Stimulated activated CD4-positive, alpha-beta T cell treated with anti-CD3 and anti-CD28 coated beads, Interleukin-15, amount 100 ng/mL, for 48 hours (primary cell): ENCODE measurements at places on chromosomes 16 and 17.

DNA sequence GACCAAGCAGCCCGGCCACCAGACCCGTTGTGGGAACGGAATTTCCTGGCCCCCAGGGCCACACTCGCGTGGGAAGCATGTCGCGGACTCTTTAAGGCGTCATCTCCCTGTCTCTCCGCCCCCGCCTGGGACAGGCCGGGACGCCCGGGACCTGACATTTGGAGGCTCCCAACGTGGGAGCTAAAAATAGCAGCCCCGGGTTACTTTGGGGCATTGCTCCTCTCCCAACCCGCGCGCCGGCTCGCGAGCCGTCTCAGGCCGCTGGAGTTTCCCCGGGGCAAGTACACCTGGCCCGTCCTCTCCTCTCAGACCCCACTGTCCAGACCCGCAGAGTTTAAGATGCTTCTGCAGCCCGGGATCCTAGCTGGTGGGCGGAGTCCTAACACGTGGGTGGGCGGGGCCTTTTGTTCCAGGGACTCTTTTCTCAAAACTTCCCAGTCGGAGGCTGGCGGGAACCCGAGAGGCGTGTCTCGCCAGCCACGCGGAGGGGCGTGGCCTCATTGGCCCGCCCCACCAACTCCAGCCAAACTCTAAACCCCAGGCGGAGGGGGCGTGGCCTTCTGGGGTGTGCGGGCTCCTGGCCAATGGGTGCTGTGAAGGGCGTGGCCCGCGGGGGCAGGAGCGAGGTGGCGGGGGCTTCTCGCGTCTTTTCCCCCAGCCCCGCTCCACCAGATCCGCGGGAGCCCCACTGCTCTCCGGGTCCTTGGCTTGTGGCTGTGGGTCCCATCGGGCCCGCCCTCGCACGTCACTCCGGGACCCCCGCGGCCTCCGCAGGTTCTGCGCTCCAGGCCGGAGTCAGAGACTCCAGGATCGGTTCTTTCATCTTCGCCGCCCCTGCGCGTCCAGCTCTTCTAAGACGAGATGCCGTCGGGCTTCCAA is at the start of gene SLC2A4:
TSS of gene SLC2A4 (plus strand) at position 645 of the 879 bp plus-strand sequence. CDS start at position 862, 217 bp downstream.
- peak; percentile 84 for DNase-seq

DNA sequence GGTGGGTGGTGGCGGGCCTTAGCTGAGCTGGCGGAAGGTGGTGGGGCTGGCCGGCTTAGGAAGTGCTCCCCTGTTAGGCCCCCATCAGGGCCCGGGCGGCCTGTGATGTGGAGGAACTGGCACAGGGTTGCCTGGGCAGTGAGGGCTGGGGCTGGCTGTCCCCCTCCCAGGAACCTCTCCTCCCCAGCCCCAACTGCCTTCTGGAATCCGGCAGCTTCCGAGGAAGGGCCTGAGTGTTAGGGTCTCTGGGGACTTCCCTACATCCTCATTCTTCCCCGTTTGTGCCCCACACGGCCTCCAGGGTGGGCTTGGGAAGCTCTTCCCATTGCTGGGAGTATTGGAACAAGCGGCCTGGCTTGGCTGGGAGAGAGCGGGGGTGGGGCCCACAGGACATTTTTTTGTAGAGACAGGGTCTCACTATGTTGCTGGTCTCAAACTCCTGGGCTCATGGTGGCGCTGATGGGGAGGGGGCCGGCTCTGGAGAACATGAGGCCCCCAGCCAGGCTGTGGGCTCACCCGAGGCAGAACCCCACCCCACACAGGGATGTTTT is 89.9 kb upstream of the CIBAR2 start:
- no peak for DNase-seq

- DNase-seq, result no peak
Observed at GRCh38 chr17:19262650-19263631, 25.8 kb downstream of the EPN2 start.

- DNase-seq, result no peak
Observed at GRCh38 chr16:75599452-75600277, 23.4 kb downstream of the ADAT1 start.

GRCh38 chr17:77214743-77215142 is 74.0 kb downstream of the SEC14L1 start:
- no peak for DNase-seq

DNA sequence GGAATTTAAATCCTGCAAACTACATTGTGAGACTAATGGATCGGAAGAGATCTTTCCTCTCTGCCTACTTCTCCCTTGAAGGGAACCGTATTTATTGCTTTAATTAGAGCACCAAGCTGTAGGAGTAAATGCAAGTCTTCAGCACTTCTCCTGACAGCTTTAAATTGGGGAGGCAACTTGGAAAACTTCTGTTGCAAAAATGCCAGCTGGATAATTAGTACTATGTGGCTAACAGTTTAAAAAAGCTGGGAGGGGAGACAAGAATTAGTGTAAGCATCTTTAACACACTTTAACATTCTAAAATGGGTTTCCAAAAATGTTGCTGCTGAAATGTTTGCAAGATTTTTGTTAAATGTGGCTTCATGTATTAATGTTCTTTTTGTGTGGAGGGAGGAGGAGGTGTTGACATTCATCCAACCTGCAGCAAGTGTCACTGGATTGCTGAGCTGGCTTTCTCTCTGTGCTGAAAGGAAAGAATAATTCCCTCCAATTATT is 108.5 kb downstream of the PCTP start:
- no peak for DNase-seq

- DNase-seq, result no peak
Observed at GRCh38 chr17:49887086-49887743, 39.3 kb upstream of the TAC4 start.

GRCh38 chr16:64380751-64381150 is 741.1 kb downstream of the CDH11 start:
- no peak for DNase-seq

DNA sequence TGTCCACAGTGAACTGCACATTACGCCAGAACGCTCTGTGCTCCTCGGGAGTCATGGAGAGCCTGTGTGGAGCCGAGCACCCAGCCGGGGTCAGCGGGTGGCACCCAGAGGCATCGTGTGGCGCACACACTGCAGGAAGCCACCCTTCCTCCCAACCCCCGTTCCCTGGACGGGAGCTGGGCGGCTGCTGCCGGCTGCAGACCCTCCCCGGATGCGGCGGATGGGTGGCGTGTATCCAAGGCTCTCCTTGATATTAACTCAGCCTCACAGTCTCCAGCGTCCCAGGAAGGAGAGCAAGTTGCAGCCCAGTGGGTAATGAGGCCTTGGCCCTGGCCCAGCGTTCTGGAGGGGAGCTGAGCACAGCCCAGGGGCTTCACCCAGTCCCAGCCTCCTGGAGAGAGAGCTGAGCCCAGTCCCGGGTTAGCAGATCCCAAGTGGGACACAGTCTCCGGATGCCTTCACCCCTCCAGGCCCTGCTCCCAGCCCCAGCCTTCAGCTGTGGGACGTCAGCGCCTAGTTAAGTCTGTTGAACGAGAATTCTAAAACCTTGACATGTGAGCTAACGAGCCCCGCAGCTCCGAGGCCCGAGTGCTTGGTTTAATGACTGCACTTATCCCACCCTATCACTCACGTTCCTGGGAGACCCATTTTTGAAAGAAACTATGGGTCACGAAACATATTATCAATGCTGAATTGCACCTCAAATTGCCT is 86.6 kb downstream of the TBC1D16 start:
- DNase-seq, result no peak

- DNase-seq, result no peak
Observed at GRCh38 chr17:58183514-58183913, 9.0 kb upstream of the EPX start.

DNA sequence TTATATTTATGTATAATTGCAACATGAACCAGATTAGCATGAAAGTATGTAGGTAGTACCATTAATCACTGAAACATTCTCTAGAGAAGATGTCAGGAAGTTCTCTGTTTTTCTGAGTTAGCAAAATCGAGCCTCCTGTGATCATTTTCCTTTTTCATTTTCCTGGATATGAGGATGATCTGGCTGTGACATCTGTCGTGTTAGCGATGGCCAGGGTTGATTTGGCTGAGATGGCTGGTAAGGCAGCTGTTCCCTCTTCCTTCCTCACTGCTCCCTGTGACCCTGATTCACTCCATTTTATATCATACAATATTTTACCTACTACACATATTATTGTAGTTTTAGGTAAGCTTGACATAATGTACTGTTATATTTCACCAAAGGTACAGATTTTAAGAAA is 10.3 kb downstream of the CNTNAP4 start:
- no peak for DNase-seq

- DNase-seq, result no peak
Observed at GRCh38 chr17:12693640-12694039, 27.9 kb downstream of the MYOCD start.

- DNase-seq, result no peak
Observed at GRCh38 chr17:30961209-30962188, 9.3 kb upstream of the RNF135 start.

GRCh38 chr17:17063546-17064122 is 21.4 kb downstream of the MPRIP start:
- DNase-seq, result no peak

DNA sequence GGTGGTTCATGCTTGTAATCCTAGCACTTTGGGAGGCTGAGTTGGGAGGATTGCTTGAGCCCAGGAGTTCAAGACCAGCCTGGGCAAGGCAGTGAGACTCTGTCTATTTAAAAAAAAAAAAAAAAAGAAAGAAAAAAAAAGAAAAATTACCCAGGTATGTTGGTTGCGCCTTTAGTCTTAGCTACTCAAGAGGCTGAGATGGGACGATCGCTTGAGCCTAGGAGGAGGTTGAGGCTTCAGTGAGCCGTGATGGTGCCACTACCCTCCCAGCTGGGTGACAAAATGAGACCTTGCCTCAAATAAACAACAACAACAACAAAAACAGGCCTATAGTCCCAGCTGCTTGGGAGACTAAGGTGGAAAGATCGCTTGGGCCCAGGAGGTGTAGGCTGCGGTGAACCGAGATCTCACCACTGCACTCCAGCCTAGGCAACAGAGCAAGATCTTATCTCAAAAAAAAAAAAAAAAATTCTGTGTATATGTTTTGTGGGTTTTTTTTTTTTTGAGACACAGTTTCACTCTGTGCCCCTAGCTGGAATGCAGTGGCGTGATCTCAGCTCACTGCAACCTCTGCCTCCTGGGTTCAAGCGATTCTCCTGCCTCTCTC is 12.5 kb upstream of the ANKRD40CL start:
- DNase-seq, result peak; percentile 15

GRCh38 chr17:62967205-62967529 is 1.1 kb downstream of the TANC2 start:
- DNase-seq, result no peak

- DNase-seq, result peak; percentile 65
Observed at GRCh38 chr17:57833179-57833939, 16.5 kb downstream of the MRPS23 start.

GRCh38 chr16:51161440-51162195 is 10.5 kb upstream of the SALL1 start:
- no peak for DNase-seq

DNA sequence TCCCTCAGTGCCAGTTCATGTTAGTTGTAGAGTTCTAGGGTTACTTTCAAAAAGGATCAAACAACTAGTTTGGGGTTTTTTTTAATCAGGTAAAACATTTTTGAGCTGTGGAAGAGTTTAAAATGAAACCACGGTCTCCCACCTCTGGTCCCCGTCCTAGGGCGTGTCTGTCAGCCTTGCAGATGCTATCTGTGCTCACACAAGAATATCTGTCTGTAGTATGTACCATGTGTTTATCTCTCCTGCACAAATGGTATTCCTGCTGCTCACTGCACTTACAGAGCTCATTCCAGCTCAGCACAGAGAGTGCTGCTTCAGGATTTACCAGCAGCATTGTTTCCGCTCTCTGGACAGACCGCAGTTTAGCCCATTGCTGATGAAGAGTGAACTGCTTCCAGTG is 38.9 kb downstream of the UBN1 start:
- no peak for DNase-seq

- no peak for DNase-seq
Observed at GRCh38 chr17:21194703-21195102, 19.3 kb downstream of the TMEM11 start.

GRCh38 chr17:60535382-60536279 is 9.6 kb upstream of the APPBP2 start:
- DNase-seq, result no peak

GRCh38 chr16:3170440-3171180 is 17.4 kb upstream of the OR1F1 start:
- no peak for DNase-seq

DNA sequence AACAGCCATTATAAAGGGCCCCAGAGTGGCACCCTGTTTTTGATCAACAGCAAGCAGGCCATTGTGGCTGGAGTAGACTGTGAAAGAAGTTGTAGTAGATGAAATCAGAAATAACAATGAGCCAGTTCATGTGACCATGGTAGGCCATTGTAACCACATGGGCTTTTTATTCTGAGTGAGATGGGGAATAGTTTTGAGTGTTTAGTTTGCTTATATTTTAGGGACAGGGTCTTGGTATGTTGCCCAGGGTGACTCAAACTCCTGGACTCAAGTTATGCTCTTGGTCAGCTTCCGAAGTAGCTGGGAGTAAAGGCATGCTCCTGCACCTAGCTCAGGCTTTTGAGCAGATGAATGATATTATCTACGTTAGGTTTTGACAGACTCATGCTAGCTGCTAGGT is 12.0 kb downstream of the CBFB start:
- DNase-seq, result no peak

GRCh38 chr17:73142872-73143381 is 21.9 kb upstream of the SSTR2 start:
- no peak for DNase-seq

DNA sequence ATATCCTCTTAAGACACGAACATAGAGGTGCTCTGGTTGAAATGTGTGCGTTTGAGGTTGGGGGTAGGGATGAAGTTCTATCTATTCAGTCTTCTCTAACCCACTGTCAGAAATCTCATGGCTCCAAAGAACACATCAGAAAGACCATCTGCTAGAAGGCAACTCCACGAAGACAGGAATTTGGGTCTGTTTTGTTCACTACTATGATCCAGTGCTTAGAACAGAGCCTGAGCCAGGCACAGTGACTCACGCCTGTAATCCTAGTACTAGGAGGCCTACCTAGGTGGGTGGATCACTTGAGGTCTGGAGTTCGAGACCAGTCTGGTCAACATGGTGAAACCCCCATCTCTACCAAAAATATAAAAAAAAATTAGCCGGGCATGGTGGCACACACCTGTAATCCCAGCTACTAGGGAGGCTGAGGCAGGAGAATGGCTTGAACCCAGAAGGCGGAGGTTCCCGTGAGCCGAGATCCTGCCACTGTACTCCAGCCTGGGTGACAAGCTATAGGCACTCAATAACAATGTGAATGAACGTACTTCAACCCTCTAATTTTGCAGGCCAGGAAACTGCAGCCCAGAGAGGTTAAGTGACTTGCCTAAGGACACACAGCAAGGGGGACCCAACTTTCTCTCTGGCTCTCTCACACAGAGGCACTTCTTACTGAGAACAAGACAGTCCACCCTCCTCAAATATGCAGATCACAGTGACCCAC is 2.3 kb downstream of the CASKIN2 start:
- no peak for DNase-seq
